ENCODE measurements at places on chromosomes 6 and 20. TPM values are rescaled to one million over a fixed set of nuclear protein-coding genes. Genes with fewer than 3 reads are reported as not detected.

DNA sequence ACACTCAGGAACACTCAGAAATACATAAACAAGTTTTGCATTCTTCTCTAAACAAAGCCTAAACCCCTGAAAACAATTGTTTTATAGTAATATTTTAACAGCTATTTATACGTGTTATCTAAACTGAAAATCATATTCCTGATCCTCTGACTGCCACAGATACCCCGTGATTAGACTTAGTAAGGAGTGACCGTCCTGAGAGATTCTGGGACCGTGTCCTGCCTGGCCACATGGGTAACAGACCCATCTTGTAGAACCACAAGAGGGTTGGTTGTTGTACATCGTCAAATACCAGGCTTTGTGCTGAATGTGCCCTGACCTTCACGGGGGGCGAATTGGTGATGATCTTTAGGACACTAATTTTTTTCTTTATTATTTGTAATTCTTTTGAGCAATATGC lies 214.4 kb downstream of the TMEM242 start:
- DNase-seq: no peak

GRCh38 chr6:109701774-109702173 lies 10.7 kb downstream of the FIG4 start:
- DNase-seq: no peak

GRCh38 chr6:109197061-109197460 lies 101.8 kb downstream of the CEP57L1 start:
- DNase-seq: no peak

The NKX2-2 gene
- not detected for polyA plus RNA-seq

The CRISP2 gene
- not detected for polyA plus RNA-seq

The PRR18 gene
- polyA plus RNA-seq: not detected

The KCNK17 gene
- 0.16 TPM for polyA plus RNA-seq
